Activated CD4-positive, CD25-positive, alpha-beta regulatory T cell treated with anti-CD3 and anti-CD28 coated beads, Interleukin-2, amount 50 U/mL, for 16 hours (primary cell): ENCODE measurements at places on chromosomes 5 and 9.

DNA sequence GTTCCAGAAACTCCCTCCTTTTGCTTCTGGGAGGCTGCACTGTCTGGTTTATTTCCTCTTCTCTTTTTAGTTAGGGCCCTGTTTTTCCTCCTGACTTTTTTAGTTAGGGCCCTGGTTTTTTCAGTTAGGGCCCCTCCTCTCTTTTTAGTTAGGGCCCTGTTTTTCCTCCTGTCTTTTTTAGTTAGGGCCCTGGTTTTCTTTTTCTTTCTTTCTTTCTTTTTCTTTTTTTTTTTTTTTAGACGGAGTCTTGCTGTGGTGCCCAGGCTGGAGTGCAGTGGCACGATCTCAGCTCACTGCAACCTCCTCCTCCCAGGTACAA is 15.1 kb downstream of the GSN start:
- DNase-seq = no peak

DNA sequence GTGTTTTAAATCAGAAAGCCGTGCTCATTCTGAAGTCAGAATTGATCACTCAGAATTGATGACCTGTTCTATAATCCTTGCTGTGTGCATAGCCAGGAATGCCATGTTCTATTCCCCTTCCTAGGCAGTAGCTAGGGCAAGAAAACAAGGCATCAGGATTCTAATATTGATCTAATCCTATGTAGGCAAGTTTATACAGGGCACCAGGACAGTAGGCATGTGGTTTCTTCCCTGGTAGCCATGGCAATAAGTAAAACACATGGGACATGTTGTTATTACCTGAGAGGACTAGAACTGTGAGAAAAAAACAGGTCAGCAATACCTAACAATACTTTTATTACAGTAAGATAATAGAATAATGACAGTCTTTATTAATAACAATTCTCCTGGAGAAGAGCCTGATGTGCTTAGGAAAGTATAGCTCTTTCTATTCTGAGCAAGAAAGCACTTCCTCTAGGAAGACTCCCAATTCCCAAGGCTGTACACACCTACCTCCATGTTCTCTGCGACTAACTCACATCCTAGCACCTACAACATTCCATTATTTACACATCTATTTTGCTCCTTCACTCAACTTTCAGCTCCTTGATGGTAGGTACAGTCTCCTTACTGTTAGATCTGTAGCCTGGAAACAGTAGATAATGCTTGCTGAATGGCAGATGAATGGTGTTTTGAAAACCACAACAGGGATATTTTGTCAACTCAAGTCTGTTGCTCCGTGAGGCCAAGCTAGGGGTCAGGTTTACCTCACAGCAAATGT is 70.8 kb downstream of the STX17 start:
- DNase-seq = no peak

DNA sequence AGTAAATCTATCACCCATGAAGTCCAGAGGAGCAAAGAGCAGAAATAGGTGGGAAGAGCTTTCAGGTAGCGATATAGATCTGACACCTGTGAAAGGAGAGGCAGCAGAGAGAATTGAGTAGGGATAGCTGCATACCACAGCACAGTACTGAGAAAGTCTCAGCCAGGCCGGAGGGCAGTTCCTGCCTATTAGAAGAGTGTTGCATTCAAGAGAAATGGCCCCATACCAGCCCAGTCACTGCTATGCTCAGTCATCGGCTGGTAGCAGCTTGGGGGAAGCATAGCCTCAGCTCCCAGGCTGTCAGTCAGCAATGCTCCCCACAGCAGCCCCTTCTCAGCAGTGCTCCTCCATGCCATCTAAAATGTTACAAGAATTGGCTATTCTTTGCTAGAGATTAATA is 285.1 kb upstream of the CDH6 start:
- no peak for DNase-seq

DNA sequence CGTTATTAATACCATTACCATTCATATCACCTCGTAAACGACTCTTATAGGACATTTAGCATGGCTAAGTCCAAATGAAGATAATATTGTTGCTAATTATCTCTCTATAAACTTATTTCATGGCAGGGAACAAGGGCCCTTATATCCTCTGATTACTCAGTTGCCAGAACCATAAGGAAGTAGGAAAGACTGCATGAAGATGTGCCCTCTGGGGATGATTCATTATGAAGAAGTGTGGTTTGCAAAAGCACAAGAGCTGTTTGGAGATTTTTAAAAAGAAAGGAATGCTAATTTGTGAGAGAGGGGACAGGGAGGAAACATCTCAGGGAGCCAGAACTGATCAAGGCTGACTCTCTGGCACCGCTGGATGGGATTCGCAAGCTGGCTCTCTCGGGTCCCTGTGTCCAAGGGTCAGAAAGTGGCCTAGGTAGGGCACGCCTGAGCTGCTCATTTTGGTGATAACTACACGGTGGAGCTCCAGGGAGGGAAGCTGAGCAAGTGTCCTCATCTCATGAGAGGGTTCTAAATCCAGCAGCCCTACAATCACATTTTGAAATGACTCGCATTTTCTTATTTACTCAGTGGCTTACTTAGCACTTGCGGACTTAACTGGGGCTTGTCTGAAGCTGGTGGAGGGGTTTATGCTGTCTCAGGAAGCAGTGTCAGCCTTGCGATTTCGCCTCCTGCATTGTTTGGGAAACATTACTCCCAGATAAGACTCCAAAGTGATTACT is 136.8 kb downstream of the C5orf15 start:
- no peak for DNase-seq

GRCh38 chr5:145678255-145678654 is 156.9 kb downstream of the PRELID2 start:
- no peak for DNase-seq

GRCh38 chr5:94217216-94217615 is 401.2 kb downstream of the KIAA0825 start:
- no peak for DNase-seq

GRCh38 chr9:35229066-35229778 is 67.4 kb downstream of the UNC13B start:
- DNase-seq = no peak

DNA sequence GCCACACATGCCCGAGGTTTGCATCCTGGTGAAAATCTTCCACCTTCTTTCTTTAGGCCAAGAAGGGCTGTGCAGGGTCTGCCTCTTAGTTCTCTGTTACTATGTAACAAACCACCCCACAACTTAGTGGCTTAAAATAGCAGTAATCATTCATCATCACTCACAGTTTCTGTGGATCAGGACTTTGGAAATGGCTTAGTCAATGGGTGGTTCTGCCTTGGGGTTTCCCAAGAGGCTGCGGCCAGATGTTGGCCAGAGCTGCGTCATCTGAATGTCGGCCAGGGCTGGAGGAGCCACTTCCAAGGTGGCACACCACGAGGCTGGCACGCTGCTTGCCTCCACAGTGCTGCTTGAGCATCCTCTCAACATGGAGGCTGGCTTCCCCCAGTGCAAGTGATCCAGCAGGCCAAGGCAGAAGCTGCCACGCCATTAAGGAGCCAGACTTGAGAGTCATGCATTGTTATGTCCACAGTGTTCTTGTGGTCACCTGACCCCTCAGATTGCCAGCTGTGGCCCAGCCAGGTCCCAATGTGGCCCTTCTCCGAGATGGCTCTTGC is 135.2 kb downstream of the RXRA start:
- no peak for DNase-seq

DNA sequence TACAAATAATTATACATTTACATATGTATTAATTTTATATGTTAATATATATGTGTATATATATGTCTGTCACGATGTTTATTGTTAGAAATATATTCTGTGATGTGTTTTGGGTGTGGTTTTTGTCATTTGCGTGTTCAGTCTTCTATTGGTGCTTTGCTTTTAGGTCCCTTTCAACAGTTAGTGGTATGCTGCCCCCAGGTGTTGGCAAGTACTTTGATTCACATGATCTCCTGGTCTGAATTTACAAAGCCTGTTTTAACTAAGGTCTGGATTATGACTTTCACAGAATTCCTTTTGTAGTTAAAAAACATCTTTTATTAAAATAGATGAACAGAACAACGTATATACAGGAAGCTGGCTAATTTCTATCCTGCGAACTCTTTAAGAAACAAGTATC is 271.5 kb downstream of the CCDC171 start:
- no peak for DNase-seq

DNA sequence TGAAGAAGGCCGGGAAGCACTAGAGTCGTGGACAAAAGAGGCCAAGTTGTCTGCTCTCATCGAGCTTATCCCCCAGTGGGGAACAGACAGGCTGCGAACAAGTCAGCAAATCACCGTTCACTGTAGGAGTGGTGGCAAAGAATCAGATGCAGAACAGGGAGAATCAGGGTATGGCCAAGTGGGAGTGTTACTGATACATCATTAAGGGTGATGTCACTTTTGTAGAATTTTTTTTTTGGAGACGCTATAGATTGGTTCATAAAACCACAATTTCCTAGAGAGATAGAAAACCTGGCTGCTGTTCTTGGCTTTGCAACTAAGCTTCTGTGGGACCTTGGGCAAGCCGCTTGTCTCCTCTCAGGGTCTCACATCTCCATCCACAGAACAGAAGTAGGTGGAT is 21.3 kb downstream of the SPRY4 start:
- DNase-seq = no peak

GRCh38 chr5:127870914-127871313 is 167.7 kb downstream of the CCDC192 start:
- DNase-seq = no peak

DNA sequence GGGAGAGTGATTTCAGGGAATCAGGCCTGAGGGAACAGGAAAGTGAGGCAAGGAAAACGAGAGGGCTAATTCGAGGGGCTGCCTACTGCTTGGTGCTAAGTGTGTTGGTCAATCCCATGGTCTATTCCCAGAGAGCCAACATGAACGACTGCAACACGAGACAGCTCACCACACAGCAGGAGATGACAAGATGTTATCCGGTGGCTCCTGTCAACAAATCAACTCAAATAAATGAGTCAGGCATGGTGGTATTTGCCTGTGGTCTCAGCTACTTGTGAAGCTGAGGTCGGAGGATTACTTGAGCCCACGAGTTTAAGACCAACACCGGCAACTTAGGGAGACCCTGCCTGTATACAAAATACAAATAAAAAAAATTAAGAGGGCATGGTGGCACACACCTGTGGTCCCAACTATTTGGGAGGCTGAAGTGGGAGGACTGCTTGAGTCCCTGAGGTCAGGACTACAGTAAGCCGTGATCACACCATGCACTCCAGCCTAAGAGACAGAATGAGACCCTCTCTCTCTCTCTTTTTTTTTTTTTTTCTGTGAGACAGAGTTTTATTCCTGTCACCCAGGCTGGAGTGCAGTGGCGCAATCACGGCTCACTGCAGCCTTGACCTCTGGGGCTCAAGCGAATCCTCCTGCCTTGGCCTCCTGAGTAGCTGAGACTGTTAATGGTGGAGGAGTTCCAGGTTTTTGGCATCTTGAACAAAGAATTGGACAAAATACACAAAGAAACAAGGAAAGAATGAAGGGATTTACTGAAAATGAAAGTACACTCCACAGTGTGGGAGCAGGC is 9.0 kb upstream of the FAF2 start:
- DNase-seq = no peak

DNA sequence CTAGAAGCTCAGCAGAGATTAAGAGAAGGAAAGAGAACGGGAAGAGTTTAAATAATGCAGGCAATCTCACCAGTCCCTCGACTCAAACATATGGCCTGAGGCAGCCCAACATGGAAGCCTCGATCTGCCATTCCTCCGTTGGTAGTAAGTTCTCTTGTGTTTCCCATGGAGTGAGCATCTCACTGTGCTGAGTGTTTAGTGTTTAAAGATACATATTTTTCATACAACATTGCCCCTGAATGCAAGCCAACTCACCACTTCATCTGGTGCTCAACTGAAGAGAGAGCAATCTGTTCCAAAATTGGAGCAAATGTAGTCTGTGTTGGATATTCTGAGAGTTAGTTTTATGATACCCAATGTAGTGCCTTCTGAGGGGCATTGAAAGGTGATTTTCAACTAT is 171.5 kb upstream of the ATP10B start:
- no peak for DNase-seq

DNA sequence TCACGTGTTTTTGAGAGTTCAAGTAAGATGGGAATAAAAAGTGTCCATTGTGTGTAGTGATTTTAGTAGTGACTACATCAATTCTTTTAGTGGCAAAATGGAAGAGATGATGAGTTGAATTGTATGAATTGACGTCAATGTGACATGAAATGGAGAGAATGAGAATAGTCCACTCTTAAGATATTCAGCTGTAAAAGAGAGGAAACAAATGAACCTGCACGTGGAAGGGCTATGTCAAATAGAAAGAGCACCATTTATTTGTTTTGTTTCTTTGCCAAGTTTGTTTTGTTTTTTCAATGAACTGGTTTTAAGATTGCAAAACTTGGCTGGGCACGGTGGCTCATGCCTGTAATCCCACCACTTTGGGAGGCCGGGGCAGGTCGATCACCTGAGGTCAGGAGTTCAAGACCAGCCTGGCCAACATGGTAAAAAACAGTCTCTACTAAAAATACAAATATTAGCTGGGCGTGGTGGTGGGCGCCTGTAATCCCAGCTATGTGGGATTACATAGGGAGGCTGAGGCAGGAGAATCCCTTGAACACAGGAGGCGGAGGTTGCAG is 453.8 kb downstream of the TAF11L14 start:
- DNase-seq = no peak

GRCh38 chr5:180866985-180867384 is 5.9 kb upstream of the ZFP62 start:
- DNase-seq = no peak

DNA sequence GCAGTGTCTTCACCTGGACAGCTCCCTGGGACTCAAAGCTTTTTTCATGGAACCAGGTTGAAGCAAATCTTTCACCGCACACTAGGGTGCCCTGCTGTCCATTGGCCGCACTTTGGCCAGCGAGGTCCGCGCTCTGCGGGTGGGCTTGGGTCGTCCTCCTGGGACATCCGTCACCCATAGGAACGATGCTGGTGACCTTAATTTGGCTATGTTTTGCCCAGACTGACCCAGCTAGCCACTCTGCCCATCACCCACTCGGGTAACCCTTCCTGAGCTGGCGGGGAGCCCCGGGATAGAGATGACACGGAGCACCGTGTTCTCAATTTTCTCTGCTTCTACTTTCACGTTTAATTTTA is 25.9 kb downstream of the ZDHHC11B start:
- no peak for DNase-seq

DNA sequence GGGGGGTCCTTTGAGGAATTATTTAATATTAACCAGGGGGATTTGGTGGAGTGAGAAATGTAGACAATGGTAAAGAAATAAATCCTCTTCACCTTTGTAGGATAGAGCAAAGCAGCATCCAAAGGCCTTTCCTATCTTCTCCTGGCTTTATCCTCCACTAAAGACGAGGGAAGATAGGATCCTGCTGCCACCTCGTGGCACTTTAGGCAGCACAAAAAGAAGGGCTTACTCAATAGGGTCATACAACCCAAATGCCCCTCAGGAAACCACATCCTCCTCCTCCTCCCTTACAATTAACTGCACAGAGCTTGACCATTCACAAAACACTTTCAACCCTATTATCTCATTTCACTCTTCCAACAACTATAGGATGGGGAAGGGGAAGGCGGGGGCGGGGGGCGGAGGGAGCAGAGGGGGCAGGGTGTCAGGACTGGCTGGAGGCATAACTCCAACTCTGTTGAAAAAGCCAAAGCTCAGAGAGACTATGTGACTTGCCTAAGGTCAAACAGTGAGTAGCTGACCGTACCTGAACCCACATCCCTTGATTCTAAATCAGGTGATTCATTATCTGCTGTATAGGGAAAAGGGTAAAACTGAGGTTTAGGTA is 45.4 kb upstream of the MYOT start:
- no peak for DNase-seq

GRCh38 chr5:38467353-38468040 is 88.9 kb downstream of the LIFR start:
- DNase-seq = no peak
